A673 (cell line): ENCODE measurements at places on chromosomes 7 and 10.
A peak's percentile ranks its signal among the peaks of the same experiment; 100 is the strongest.

DNA sequence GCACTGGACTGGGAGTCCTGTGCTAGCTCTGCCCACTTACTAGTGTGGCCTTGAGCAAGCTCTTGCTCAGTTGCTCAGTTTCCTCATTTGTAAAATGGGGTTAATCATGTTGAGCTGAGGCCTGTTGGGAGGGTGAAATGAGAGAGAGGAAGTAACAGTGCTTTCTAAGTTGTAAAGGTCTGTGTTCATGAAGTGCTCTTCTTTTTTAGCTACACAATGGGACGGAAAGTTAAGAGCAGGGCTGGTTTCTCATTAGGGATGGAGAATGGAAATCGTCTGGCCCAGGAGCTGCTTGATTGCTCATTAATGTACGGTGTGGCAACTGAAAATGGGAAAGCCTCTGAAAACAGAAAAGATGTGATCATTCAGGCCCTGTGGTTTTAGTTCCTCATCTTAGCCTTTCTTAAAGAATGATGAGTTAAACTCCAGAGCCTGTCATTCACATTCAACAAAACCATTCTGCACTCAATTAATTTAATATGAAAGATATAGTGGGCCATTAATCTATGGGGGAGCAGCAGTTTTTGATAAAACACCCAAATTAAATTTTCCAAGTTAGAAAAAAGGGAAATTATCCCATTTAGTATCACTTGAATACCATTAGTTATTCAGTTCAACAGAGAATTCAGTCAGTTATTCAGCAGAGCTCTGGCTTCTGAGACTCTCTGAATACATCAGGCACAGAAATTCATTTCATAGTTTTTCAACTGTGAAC lies 60.5 kb downstream of the SH2D4B start:
- no peak for DNase-seq

DNA sequence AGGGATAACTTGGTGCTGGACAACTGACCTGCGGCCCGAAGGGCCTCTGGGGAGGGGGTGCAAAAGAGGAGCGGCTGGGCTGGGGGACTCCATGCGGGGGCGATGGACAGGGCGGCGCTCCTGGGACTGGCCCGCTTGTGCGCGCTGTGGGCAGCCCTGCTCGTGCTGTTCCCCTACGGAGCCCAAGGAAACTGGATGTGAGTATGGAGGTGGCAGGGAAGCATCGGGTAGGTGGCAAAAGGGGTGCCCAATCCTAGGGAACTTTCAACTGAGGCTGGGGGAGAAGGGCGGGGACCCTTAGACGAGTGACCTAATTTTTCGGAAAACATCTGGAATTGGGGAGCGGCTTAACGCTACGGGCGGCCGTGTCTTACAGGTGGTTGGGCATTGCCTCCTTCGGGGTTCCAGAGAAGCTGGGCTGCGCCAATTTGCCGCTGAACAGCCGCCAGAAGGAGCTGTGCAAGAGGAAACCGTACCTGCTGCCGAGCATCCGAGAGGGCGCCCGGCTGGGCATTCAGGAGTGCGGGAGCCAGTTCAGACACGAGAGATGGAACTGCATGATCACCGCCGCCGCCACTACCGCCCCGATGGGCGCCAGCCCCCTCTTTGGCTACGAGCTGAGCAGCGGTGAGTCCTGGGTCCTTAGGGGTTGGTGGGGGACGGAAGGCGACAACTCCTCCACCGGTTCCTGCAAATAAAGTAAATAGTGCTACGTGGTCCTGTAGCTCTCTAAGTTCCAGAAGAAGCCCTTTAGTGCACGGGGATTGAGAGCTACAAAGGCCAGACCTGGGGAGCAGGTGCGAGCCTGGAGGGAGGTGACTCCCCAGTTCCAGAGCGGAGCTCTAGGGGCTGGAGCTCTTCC lies 622 bp downstream of the WNT16 start:
- DNase-seq = no peak

DNA sequence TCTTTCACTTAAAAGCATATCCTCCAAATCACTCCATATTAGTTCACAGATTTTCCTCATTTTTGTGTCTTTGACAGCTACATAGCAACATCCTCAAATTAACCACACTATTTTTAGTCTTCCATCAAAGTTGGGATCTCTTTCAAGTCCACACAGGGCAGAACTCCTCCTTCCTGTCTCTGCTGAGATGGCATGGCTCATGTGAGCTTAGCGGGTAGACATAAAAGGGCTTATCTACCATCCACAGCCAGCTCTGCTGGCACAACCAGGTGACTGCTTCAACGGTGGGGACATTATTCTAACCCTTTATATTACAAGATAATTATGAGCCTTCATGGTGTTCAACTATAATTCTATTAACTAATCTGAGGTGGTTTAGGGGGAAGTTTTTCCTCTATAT lies 35.5 kb downstream of the ICA1 start:
- no peak for DNase-seq

- DNase-seq = peak; percentile 24
Observed at GRCh38 chr10:37488792-37489657, 363.6 kb downstream of the ANKRD30A start.

- DNase-seq = no peak
Observed at GRCh38 chr7:65268782-65269149, 104.9 kb upstream of the ZNF92 start.

DNA sequence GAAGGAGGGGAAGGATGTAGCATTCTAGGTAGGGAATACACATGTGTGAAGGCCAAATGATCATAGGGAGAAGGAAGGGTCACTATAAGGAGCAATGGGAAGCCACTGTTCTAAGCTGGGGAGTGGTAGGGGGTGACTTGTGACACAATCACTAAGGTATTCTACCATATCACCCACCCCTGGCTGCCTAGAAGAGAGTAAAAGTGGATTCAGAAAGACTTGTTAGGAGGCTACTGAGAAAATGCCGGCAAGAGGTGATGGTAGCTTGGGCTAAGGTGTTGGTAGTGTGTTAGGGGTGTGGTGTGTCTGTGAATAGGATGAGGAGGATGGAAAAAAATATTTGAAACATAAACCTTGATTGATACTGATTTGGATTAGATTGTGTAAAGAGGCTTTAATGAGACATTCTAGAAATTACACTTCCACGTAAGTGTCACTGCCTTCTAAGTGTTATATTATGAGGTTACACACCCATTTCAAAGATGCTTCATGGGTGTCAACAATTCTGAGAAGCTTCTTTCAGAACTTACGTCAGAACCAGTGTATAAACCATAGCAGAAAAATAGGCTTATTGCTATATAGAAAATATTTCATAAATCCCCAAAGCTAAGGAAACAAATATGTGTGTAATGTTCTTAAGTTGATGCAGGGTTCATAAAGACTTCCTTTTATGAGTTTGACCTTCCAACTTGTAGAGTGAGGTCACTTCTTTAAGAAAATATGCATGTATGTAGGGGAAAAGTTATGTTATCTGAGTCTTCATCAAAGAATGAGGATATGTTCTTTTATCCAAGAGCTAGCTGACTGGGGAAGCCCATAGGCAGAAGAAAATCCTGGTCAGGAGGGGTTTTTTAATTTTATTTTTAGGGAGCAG lies 5.6 kb upstream of the BPGM start:
- no peak for DNase-seq

DNA sequence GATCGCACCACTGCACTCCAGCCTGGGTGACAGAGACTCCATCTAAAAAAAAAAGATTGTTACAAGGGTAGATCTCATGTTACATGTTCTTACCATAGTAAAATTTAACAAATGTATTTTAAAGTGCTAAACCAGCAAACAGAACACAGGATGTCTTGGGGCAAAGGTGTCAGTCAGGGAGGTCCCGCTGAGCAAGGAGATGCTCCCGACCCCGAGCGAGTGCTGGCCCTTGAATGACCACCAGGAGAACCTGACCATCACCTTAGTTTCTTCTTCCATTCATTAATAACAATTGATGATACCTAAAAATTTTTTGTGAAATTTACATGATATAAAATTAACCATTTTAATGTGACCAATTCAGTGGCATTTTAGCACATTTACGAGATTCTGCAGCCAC lies 241.6 kb upstream of the GPR26 start:
- no peak for DNase-seq

DNA sequence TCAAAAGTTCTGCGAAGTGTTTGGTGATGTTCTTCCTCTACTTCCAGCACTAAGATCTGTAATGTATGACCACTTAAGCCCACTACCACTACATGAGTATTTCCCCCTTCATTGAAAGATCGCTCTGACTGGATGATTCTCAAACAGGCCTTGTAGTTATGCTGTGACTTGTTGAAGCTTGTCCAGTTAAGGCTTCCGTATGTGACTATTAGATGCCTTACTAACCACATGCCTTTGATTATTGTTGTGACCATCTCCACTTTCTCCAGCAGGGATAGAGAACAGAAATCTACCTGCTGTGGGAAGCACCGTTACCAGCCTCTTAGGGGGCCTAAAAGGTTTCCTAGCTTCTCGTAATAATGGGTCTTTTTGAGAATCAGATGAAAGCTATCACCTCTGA lies 81.1 kb downstream of the NOC3L start:
- no peak for DNase-seq

- DNase-seq = no peak
Observed at GRCh38 chr10:127976701-127977356, 69.9 kb downstream of the PTPRE start.

DNA sequence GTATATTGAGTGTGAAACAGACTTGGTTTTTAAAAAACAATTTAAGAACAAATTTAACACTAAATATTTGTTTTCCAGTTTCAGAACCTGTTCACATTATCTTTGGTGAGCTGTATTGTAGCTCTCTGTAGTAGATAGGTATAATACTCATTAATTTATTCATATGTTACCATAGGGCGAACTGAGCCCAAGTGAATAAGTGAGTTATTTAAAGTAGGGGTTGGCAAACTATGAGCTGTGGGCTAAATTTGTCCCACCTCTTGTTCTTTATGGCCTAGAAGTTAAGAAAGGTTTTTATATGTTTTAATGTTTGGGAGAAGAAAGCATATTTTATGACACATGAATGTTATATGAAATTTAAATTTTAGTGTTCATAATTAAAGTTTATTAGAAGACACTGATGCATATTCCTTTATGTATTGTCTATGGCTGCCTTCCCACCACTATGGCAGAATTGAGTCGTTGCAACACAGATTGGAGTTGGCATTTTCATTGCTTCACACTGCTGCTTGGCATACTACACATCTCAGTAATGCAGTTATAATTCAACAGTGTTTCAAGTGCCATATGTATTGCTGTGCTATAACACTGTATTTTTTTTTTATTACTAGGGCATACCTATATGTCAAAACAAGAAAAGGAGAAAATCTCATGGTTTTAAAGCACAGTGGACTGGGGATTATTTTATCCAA lies 146.5 kb downstream of the ADK start:
- DNase-seq = no peak

DNA sequence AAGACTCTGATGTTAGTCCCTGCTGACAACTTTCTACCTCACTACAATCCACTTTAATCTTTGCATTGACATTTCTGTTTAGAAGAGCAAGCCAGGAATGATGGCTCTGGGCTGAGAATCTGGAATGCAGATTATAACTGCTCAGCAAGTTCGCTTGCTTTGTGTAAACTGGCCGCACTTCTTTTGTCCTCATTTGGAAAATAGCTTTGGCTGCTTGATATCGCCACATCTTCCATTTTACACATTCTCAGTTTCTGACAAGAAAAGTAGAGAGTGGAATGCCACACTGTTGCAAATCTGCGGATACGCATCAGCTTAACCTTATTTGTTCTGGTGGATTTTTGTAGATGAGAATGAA lies 429.8 kb downstream of the KCNMA1 start:
- no peak for DNase-seq

GRCh38 chr10:132444877-132445351 lies 47.9 kb downstream of the PWWP2B start:
- DNase-seq = peak; percentile 92

- no peak for DNase-seq
Observed at GRCh38 chr7:155919391-155920067, 107.3 kb upstream of the SHH start.

DNA sequence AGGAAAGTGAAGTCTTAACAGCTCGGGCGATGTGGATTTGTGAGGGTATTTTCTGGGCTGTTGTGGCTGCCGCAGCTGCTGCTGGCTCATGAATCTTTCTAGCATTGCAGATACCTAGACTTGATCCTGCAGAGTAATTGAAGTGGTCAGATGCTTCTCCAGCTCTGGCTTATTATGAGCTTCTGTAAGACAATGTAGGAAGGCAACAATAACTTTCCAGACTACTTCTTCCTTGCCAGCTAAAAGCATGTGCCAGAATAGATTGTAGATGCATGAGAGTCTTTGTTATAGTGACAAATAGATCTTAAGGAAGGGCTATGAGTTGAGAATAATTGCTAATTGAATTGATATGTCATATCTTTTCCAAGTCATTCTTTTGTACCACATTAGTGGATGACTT lies 461.4 kb upstream of the POT1 start:
- DNase-seq = no peak

DNA sequence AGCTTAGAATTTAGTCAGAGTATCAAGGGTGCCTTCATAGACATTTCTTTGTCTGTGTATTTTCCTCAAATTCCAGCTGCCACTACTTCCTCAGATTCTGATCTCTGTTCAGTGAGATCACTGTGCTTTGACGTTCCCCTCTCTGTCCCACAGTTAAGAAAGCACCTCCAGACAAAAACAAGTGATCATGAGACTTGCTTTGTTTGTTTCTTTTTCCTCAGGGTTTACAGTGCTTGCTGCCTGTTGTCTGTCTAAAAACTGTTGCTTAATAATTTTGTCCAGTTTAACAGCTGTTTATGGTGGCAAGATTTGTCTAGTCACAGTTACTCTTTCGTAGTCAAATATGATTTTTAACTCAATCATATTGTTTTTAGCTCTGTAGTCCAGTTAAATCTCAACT lies 29.1 kb downstream of the TRUB1 start:
- DNase-seq = no peak

DNA sequence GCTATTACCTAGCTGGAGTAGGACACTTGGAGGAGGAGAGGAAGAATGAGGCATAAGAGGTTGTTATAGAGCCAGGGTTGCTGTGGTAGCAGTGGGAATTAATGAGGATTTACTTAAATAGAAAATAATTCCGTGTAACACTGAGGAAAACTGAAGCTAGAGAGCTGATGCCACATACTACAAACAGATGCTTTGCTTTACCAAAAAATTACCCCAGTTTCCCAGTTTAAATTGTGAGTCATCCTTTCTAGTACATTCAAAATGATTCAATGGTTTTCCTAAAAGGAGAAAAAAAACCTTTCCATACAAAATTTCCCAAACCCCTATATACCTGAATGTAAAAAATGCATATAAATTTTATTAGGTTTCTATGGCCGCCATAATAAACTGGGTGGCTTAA lies 58.3 kb downstream of the ZNF518A start:
- no peak for DNase-seq

DNA sequence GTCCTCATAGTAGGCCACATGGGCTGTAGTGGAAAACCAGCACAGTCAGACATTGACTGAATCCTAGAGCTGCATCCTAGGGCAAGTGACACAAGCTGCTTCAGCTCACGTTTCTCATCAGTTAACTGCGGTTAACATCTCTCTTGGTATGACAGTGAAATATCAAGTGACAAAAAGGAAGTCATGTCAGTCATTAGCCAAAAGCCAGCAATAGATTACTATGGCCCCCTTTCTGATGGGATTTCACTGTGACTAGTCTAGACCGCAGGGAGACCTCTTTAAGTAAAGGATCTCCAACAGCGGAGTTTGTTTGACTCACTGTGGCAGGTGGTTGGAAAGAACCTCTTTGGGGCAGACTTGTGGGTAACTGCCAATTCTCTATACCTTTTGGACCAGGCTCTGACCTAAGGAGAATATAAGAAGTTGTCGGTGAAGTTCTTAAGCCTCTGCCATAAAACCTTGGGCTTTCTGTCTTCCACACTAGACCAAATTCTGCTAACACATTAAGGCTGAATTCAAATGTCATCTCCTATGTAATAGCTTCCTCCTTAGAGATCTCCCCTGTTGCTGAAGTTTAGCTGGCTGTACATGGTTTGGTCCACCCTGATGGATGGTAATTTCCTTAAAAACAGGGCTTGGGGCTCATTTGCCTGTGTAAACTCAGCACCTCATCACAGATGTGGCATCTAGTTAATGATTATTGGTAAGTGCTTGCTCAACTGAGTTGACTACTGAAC lies 115.3 kb downstream of the SGMS1 start:
- no peak for DNase-seq
